ENCODE measurements at places on chromosomes 16 and 17.

- DNase-seq: no peak
These were observed 29.6 kb downstream of the HS3ST3B1 start for GRCh38 chr17:14330492-14330962.

GRCh38 chr16:73916829-73917594 lies 379.6 kb upstream of the PSMD7 start:
- no peak for DNase-seq

GRCh38 chr17:34248511-34249024 lies 6.5 kb upstream of the CCL2 start:
- no peak for DNase-seq

- no peak for DNase-seq
These were observed 29.5 kb downstream of the WWOX start for GRCh38 chr16:78128913-78129312.

- DNase-seq: no peak
These were observed 56.5 kb upstream of the CIBAR2 start for GRCh38 chr16:85168732-85169256.

DNA sequence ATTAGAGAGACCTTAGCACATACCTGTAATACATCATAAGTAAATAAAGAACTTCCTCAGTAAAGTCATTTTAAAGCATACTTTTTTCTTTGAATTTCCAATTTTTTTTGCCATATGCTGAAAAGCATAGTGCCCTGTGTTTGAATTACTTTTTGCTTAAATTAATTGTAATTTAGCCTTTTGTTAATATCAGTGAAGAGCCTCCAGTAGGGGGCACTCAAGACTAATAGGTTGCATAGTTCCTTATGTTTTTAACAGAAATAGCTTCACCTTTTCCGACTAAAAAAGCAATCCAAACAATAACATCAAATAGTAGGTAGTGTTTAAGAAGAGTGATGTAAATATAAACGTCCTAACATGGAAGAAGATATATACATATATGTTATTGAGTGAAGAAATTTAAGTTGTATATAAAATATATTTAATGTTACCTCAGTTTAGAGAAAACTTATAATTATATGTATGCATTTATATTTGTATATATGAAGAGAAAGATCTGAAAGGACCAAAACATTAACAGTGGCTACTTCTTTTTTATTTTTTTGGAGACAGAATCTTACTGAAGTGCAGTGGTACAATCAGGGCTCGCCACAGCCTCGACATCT lies 18.6 kb downstream of the RAD51C start:
- no peak for DNase-seq

DNA sequence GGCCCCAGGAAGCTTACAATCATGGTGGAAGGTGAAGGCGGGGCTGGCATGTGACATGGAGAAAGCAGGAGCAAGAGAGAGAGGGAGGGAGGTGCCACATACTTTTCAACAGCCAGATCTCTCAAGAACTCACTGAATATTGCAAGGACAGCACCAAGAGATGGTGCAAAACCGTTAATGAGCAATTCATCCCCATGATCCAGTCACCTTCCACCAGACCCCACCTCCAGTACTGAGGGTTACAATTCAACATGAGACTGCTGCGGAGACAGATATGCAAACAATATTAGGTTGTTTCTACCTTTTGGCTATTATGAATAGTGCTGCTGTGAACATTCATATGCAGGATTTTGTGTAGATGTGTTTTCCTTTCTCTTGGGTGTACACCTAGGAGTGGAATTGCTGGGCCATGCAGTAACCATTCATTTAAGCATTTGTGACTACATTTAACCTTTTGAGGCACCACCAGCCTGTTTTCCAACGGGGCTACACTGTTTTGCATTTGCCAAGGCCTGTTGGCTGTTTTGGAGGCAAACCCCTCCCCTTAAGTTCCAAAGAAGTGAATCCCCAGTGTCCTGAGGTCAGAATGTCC lies 28.8 kb downstream of the PLCG2 start:
- no peak for DNase-seq

GRCh38 chr17:57355090-57355859 lies 99.0 kb downstream of the MSI2 start:
- DNase-seq: no peak

DNA sequence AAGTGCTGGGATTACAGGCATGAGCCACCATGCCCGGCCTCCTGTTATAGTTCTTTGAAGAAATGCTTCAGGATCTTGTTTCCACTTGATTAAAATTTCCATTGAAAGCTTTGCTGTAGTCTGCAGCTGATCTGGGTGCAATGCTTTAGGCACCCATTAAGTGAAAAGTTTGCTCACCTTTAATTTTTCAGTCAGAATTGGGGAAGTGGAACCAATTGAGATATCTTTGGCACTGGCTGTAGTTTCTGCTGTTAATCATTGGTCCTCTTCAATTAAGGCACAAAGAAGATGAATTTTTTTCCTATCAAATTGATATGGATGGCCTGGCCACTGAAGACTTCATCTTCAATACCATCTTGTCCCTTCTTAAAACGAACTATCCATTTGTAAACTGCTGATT lies 336.1 kb upstream of the TBX2 start:
- no peak for DNase-seq

DNA sequence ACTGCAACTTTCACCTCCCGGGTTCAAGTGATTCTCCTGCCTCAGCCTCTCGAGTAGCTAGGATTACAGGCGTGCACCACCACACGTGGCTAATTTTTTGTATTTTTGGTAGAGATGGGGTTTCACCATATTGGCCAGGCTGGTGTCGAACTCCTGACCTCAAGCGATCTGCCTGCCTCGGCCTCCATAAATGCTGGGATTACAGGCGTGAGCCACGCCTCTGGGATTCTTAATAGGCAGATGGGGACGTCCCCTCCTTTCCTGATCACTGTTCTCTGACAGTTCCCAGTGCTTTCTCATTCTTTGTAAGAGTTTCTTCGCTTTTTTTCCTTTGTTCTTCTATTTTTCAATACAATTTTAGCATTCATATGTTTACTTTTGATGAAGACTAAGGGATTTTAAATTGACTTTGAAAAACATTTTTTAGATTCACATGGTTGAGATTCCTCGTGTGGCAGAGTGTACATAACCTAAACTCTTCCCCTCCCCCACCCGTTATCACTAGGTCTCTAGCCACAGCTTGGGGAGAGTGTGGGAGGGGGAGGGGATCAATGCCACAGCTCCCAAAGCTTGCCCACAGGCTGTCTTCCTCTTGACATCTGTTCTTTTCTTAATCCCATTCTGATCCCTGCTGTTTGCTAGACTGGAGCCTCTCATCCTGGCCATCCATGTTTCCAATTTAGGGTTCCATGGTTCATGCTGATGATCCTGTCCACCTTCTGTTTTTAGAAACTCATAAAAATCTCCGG lies 11.0 kb downstream of the ADORA2B start:
- no peak for DNase-seq

DNA sequence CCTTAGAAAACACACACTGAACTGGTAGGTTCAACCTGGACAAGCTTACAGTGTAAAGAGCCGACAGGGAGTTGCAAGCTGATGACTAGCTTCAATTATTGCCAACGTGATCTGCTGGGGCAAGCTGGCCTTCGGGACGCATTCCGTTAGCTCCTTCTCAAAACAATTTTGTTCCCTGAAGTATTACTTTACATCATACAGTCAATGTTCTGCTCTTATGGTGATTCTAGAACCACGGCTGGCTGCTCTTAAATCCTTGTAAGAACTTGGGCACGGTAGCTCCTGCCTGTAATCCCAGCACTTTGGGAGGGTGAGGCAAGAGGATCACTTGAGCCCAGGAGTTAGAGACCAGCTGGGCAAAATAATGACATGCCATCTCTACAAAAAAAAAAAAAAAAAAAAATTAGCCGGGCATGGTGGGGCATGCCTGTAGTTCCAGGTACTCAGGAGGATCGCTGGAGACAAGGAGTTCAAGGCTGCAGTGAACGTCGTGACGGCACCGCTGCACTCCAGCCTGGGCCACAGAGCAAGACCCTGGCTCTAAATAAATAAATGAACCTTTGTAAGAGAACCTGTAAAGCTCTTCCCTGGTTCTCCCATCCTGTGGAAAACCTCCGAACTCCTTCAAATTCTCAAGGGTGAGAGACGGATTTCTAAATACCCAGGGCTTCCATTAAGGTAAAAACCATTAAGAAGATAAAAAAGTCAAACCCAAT lies 2.0 kb downstream of the CDIP1 start:
- no peak for DNase-seq

DNA sequence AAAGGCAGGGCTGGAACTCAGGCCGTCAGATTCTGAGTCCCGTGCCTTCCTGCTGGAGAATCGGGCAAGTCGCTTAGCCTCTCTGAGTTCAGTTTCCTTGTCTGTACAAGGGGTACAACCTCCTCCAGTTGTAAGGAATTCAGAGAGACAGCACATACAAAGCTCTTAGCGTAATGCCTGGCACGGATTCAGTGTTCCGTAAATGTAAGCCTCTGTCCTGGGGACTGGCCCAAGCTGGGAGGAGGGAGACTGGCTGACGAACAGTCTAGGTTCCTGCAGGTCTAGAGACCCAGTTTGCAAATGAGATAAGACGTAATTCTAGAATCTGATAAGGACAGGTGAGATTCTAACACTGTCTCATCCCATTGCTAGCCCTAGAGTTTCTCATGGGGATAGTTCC lies 9.9 kb downstream of the METTL22 start:
- no peak for DNase-seq

DNA sequence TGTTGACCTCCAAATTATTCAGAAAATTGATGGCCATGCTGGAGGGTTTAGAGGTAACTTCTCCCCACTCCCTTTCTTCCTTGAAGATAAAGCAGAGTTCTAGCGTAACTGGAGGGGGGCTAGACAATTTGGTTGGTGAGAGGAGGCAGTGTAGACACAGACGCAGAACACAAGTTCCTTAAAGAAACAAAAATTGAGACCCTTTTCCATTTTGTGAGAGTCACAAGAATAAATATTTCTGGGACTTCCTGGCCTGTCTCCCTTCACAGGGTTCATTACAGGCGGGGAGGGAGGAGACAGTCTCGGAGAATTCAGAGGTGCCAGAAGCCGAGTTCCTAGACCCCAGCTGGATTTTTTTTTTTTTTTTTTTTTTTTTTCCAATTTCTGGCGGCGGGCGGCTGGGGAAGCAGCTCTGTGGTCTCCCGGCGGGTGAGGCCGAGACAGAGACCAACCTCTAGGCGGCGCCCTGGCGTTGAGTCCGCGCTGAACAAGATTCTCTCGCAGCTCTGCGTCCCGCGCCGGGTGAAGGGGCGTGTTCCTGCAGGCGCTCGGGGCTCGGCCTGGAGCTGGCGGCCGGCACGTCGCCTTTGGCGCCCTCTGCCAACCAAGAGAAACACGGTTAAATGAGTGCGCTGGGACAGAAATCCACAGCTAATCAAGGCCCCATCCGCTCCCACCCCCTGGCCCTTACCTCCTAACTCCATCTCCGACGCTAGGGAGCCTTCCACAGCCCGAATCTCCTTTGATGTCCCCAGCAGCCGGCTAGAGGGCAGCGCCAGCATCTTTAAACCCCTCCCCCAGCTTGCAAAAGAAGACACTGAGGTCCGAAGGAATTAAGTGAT lies 10.2 kb upstream of the HOXB9 start:
- DNase-seq: no peak

GRCh38 chr16:89242795-89243200 lies 25.3 kb downstream of the ZNF778 start:
- no peak for DNase-seq

DNA sequence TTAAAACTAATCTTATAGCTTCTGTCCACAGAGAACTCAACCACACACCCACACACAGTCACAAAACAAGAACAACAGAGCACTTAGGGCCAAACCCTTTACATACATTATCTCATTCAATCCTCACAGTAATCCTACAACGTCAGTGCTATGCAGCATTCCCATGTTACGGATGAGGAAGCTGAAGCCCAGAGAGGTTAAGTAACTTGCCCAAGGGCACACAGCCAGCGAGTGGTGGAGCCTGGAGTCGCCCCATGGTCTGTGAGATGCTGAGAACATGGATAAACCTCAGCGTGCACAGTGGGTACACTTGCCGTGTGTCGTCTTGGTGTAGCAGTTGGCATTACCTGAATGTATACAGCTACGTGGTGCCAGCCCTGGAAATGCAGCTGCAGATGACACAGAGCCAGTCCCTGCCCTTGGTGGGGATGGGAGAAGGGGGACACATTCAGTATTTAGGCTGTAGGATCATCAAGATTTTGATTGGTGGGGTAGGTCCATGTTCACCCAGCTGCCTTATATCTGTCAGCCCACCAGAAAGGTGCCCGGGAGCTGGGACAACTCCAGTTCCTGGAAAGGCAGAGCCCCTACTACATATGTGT lies 177.0 kb downstream of the IRF8 start:
- DNase-seq: no peak

DNA sequence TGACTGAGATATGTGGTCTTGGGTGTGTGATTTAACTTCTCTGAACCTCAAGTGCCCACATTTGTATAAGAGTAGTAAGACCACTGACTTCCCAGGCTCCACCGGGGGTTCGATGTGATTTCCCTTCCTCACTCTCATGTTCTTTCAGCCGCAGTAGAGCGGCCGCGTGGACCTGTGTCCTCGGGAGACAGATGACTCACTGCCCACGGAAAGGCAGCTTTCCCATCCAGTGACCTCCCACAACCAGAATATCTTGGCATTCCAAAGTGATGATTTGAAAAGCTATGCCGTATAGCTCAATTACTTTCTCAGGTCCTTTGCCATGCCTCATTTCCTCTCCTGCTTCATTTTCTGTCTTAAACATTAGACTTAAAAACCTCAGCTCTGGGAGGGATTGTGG lies 73.6 kb downstream of the IL21R start:
- DNase-seq: no peak

- DNase-seq: no peak
These were observed 23.0 kb upstream of the EFCAB13 start for GRCh38 chr17:47300718-47301117.

GRCh38 chr17:37137906-37138514 lies 189.3 kb downstream of the AATF start:
- no peak for DNase-seq

DNA sequence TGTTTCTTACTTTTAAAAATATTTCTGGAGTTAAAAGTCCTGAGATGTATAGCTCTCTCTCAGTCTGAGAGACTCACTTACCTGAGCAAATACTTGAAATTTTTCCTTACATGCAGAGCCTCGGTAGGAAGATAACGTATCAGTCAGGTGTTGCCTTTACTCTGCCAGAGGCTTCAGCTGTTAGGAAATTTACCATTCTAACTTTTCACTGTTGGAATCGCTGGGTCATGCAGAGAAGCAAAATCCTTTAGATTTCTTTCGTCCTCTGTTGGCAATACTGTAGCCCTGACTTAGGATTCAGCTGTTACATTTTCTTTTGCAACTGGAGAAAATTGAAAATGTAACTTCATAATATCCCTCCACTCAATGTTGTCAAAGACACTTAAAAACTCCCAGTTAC lies 20.0 kb upstream of the KCNJ16 start:
- DNase-seq: no peak

- DNase-seq: no peak
These were observed 34.5 kb upstream of the MGAT5B start for GRCh38 chr17:76833747-76834146.

GRCh38 chr17:80068301-80069222 lies 32.1 kb downstream of the CCDC40 start:
- DNase-seq: no peak

- no peak for DNase-seq
These were observed 18.2 kb upstream of the NXPH3 start for GRCh38 chr17:49557312-49558024.

GRCh38 chr17:78783711-78784324 lies 1.7 kb upstream of the CYTH1 start:
- no peak for DNase-seq

- no peak for DNase-seq
These were observed 36.9 kb upstream of the C17orf78 start for GRCh38 chr17:37338847-37339246.
